ENCODE measurements at places on chromosomes 11 and 22. TPM values are rescaled to one million over a fixed set of nuclear protein-coding genes. Genes with fewer than 3 reads are reported as not detected.

Gene TUB
- total RNA-seq, result 0.71 TPM

DNA sequence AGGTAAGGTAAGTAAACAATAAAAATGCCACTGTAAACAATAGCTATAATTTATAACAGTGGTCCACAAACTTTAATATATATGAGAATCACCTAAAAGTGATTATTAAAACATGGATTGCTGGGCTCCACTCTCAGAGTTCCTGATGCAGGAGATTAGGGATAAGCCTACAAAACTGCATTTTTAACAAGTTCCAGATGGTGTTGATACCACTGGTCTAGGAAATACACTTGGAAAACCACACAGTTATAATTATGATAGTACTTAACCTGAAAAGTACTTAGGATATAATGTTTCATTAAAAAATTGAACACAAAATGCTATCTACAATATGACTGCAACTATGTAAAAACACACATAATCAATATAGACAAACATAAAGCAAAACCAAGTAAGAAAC is 20.4 kb downstream of the FCHSD2 start:
- H3K4me1 ChIP-seq, result no peaks in the 10 kb centered on the region
- H3K27ac ChIP-seq, result no peak overlapping the region
- no peak overlapping the region for H3K4me3 ChIP-seq
- H3K27me3 ChIP-seq, result no peaks in the 10 kb centered on the region
- no peak for DNase-seq

GRCh38 chr11:68441466-68442230 is 18.9 kb upstream of the PPP6R3 start:
- H3K4me3 ChIP-seq, result no peak overlapping the region
- H3K27ac ChIP-seq, result no peak overlapping the region
- DNase-seq, result no peak

DNA sequence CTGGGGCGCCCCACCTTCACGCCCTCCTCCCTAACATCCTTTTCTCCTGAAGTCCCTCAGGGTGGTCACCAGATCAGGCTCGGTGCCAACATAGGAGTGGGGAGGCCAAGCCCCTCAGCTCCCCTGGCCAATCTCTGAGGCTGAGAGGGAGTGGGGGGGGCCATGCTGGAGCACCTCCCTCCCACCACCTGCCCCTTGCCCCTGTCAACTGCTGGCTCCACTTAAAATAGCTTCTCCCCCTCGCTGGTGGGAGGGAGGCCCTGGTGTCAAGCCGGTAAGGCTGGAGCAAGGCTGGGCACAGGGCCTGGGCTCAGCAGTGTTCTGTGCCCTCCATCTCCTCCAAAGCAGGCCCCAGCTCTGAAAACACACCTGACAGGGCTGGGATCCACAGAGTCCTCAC is 4.9 kb downstream of the PLXNB2 start:
- peaks cover 5% of the 10 kb centered on the region for H3K27me3 ChIP-seq
- DNase-seq, result no peak
- H3K36me3 ChIP-seq, result no peaks in the 10 kb centered on the region
- H3K4me1 ChIP-seq, result peaks cover 37% of the 10 kb centered on the region

Measured in gastrocnemius medialis (tissue), 4 donors.